NCI-H2081 treated with DMSO at 0.1 percent for 48 hours (cell line): ENCODE measurements at places on chromosomes 7 and 10.
A peak's percentile ranks its signal among the peaks of the same experiment; 100 is the strongest.

GRCh38 chr7:148982654-148983199, 45.6 kb downstream of the PDIA4 start:
- DNase-seq: no peak

GRCh38 chr10:97726636-97727178, 10.2 kb upstream of the ZFYVE27 start:
- no peak for DNase-seq

DNA sequence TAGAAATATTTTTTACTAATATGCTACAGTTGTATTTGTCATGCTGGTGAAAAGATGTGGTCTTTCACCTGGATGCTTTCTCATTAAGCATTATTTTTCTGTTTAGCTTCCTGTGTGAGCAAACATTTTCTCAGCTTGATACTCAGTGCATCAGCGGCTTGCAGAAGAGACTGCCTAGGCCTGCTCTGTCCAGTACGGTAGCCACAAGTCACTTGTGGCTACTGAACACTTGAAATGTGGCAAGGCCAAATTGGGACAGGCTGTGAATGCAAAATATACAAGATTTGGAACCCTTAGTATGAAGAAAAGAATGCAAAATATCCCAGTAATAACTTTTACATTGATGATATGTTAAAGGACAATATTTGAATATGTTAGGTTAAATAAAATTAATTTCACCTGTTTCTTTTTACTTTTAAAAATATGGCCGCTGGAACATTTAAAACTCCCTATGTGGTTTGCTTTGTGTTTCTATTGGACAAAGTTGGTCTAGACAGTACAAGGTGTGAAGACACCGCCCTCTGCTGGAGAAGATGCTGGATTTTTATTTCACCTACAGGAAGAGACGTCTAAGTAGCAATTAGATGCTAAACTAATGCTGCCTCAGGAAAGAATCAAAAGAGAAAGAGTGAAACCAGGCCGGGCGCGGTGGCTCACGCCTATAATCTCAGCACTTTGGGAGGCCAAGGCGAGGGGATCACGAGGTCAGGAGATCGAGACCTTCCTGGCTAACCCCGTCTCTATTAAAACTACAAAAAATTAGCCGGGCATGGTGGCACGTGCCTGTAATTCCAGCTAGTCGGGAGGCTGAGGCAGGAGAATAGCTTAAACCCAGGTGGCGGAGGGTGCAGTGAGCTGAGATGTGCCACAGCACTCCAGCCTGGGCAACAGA, 5.3 kb downstream of the SRGN start:
- DNase-seq: peak; percentile 37

- DNase-seq: no peak
Measured at GRCh38 chr7:107697321-107698049, 36.9 kb downstream of the SLC26A4 start.

- no peak for DNase-seq
Measured at GRCh38 chr10:28681291-28681763, 4.0 kb downstream of the BAMBI start.

DNA sequence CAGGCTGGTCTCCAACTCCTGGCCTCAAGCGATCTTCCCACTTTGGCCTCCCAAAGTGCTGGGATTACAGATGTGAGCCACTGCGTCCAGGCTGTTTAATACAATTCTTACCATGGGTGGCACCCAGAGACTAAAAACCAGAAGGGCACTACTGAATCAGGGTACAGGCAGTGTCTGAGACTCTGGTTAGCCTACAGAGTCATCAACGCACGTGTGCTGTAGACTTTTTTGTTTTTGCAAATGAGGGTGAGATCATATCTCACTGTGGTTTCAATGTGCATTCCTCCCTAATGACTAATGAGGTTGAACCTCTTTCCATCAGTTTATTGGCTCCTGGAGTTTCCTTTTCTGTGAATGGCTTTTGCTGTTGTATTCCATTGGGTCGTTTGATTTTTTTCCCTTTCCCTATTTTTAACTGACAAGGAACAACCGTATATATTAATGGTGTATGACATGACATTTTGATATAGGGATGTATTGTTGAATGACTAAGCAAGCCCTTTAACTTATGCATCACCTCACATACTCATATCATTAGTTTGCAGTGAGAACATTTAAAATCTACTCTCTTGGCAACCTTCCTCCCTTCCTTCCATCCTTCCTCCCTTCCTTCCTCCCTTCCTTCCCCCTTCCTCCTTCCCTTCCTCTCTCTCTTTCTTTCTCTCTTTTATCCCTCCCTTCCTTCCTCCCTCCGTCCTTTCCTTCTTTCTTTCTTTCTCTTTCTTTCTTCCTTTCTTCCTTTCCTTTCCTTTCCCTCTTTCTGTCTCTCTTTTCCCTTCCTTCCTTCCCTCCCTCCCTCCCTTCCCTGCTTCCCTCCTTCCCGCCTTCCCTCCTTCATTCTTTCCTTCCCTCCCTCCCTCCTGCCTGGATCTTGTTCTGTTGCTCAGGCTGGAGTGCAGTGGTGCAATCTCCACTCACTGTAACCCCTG, 9.3 kb upstream of the TMEM270 start:
- DNase-seq: no peak

- DNase-seq: no peak
Measured at GRCh38 chr10:107544706-107545520, 380.4 kb upstream of the SORCS1 start.

DNA sequence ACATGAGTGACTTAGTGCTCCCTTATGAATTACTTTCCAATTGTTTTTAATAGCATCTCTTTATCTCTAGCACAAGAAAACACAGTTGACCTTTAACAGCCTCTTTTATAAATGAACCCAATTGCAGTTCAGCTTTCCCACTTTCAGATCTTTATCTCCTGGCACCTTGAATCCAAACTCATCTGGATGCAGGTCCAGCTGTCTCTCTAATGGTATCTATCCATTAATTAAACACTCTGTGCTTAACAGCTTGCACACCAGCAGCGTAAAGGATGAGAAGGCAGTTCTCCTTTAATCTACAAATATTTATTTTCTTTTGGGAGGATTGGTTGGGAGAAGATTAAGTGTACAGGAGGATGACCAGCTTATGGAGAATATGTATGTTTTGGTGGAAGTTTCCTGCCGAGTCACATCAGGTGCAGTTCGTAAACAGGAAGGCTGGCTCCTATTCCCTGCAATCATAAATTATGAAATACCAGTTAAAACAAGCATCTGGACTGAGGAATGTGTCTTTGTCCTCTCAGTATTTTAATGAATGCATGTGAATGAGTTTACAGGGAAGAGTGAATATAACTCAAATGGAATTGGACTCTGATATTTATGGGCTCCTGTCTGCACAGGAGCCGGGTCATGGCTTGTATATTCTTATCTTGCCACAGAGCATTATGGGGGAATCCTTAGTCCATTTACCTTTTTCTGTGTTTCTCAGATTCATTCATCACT, 232.7 kb downstream of the PHF14 start:
- DNase-seq: no peak

DNA sequence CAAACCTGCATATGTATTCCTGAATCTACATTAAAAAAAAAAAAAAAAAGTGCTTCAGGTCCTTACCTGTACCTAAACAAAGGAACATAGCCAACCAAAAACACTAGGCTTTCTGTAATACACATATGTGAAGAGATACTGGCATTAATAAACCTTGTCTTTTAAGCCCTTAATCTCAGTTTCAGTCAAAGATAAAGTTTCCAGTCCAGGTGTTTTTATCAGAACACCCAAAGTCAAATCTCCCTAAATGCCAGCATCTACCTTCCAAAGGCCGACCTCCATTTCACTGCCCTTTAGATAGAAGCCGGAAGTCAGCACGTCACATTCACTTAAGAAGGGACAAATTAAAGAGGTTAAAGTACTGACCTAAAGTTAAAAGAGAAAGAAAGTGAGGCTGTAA, 79.8 kb upstream of the NEBL start:
- no peak for DNase-seq

- DNase-seq: no peak
Measured at GRCh38 chr10:60892571-60892970, 51.4 kb downstream of the RHOBTB1 start.

- DNase-seq: no peak
Measured at GRCh38 chr10:62562795-62563194, 188.6 kb downstream of the ZNF365 start.

GRCh38 chr10:88289342-88289741, 293.8 kb downstream of the RNLS start:
- no peak for DNase-seq

- no peak for DNase-seq
Measured at GRCh38 chr10:119784340-119785067, 58.7 kb downstream of the INPP5F start.

GRCh38 chr10:72318418-72319262, 36.1 kb downstream of the DNAJB12 start:
- DNase-seq: no peak

GRCh38 chr10:71780156-71780555, 6.8 kb upstream of the VSIR start:
- DNase-seq: no peak

DNA sequence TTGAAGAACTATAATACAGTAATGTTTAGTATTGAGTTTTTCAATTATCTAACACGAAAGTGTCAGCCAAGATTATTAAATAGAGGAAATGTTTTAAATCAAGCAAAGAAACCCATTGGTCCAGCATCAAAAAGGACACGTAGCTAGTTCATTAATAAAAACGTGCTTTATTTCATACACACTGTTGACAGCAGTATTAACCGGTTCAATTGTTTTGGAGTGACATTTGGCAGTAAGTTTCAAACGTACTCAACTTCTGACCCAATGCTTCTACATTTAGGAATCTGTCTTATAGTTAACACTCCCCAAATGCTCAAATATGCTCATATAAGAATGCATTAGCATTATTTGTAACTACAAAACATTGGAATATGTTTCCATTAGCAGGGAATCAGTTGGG, 41.3 kb downstream of the SLC16A12 start:
- no peak for DNase-seq

GRCh38 chr7:106994833-106995232, 49.7 kb upstream of the PRKAR2B start:
- no peak for DNase-seq

GRCh38 chr10:105347487-105347886, 706.4 kb downstream of the SORCS3 start:
- DNase-seq: no peak

- DNase-seq: no peak
Measured at GRCh38 chr10:130869179-130869841, 442.2 kb downstream of the TCERG1L start.

- no peak for DNase-seq
Measured at GRCh38 chr10:8873310-8873709, 818.8 kb downstream of the GATA3 start.

DNA sequence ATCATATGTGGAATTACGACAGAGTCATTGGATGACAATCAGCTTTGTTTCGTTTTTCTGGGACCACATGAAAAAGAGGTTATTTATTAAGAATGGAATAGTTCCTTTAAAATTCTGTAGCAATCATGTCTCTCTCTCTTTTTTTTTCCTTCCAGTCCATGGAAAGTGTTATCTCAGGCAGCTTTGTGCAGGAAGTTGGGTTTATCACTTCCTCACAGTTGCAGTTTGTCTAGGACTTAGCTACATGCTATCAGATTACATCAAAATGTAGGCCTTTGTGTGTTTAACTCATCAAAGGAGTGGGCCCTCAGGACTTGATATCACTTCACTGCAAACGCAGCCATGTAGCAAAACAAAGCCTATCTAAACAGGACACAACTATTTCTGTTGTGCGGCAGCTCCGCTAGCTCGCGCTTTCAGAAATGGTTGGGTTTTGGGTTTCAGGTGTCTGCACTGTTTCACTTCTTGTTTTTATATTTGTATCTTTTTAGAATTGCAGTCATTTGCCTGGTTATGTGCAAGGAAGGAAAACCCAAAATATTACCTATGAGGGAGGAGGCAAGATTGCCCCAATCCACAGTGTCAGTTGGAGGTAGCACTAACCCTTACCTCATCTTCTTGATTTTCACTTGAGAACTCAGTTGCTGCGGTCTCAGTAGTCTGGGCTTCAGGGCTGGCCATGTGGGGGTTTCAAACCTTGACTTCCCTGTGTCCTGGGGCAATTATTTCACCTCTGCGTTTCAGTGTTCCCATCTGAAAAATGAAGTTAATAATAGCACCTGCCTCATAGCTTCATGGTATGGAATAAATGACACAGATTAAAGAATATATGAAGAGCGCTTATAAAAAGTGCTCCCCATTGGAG, 66.7 kb downstream of the HHEX start:
- DNase-seq: no peak

DNA sequence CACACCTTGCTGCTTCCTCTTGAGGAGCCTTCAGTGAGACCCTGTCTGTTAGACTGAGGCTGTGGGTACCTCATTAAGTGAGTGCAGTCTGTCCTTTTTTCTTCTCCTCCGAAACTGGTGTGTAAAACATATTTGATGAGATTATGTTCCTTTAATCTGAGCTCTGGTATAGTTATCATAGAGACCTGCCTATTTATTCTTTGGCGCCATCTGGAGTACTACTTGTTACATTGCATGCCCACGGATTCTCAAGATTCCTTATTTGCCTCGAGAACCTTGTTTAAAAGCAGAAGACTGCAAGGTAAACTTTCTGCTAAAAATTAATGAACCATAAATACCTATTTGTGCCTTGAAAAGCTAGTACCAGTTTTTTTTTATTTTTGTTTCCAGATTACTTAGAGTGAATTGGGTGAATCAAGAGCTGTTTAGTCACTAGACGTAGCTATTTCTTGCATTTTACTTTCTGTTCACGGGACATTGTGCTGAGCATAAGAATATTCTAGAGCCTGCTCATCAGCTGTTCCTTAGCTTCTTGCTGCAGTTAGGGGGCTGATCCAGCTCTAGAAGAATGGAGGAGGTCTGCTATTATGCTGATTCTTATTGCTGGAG, 16.9 kb upstream of the STMP1 start:
- peak; percentile 28 for DNase-seq

DNA sequence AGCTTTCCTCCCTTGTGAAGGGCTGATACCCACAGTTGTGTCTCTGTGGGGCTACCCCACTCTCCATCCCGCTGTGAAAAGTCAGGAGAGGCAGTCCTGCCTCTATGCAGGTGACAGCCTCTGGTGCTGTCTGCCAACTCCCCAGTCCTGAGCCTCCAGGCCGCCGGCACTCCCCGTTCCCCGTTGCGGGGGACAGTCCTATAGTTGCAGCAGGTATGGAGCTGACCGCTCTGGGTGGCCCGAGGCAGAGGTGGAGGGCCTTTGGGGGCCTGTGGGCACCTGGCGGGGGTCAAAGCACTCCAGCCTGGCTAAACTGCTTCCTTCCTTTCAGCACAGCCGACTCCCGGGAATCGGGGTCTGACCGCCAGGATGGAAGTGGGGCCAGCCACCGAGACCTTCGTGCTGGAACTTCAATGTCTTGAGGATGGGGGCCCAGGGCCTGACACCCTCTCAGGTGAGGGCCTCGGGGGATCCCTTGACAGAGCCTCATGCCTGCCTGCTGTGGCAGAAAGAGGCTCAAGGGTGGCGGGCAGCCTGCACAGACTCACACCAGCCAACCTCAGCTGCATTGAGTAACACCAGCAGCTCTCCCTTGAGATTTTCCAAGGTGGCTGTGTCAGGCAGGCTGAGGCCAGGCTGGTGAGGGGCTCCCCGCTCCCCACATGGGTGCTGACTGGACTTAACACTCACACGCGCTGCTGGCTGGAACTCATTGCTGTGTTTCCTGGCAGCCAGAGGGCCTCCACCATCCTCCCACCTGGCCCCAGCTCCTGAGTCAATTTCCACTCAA, 1.6 kb downstream of the ZNF853 start:
- no peak for DNase-seq

GRCh38 chr7:122675011-122675410, 23.9 kb downstream of the RNF133 start:
- DNase-seq: no peak
